RCC 7860 (cell line): ENCODE measurements at places on chromosomes 3 and 15.

DNA sequence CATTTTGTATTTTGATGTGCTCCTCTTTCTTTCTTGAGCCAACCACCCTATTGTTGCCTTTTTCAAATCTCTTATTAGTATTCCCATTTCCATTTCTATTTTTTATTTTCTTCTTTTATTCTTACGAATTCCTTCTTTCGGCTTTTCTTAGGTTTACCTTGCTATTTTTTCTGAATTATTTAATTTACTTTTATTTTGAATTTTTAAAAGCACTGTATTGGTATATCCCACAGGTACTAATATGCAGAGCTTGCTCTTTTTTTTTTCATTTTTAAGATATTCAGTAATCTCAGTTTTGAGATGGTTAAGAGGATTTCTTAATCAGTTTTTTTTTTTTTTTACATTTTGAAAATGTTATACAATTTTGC lies 18.4 kb upstream of the MCF2L2 start:
- DNase-seq: no peak

DNA sequence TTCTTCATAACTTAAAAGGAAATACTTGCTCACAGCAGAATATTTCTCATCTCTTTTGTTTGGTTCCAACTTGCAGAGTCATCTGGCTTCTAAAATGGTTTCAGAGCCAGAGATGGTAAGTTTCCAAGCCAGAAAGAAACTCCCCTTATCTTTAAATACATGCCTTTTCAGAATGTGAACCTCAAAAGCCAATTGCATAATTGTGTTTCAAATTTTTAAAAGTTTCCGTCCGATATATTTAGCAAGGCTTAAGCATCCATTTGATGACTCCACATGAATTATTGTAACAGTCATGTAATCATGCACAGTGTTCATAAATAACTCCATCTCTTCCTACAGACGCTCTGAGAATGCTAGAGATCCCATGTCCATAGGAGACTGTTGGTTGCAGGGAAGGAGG lies 40.6 kb upstream of the C3orf80 start:
- no peak for DNase-seq

- DNase-seq: no peak
Measured at GRCh38 chr15:78762985-78763795, 48.1 kb downstream of the ADAMTS7 start.

GRCh38 chr3:73491287-73491662 lies 133.5 kb downstream of the PDZRN3 start:
- no peak for DNase-seq

DNA sequence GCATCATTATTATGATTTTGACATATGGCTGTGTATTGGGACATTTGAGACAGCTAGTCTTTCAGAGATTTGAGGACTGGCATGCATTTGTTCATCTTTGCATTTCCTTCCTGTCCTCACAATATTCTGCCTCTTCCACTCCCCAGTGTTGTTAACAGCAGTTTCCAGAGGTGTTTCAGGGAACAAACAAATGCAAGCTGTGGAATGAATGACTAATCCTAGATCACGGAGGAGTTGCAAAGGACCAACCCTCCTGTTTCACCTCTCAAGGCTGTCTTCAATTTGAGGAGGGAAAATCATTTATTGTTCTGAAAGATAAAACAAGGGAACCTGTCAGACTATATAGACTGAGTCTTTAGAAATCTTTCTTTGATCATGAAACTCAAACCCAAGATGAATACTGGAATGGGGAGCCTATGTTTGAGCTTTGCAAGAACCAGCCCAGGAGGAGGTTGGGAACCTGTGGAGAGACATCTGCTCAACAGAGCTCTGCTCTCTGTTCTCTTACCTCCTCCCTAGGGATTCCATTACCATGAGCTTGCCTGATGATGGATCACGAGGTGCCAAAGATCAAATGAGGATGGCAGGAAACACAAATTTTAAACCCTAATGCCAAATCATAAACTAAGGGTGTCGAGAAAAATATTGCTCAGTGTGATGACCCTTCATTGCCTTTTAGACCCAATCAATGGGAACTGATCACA lies 68.5 kb downstream of the SLC7A14 start:
- no peak for DNase-seq

GRCh38 chr3:177141899-177142646 lies 55.2 kb downstream of the TBL1XR1 start:
- DNase-seq: no peak

DNA sequence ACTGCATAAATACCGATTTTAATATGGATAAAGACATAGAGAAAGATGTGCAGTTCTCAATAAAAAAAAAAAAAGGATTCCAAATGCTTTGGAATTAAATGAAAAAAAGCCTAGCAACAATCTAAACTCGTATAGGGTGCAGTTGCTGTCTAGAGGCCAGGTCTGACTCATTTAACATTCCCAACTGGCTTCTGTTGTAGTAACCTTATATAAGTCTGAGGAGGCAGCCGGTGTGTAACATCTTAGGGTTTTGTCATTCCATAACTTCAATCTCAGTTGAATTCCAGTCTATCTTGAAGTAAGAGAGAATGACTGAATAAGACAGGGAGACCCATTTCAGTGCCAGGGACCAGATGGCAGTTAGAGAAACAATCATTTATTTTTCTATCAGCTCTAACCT lies 6.5 kb downstream of the PDCD10 start:
- peak; percentile 68 for DNase-seq

- peak; percentile 13 for DNase-seq
Measured at GRCh38 chr3:70138606-70139005, 139.1 kb downstream of the SAMMSON start.

DNA sequence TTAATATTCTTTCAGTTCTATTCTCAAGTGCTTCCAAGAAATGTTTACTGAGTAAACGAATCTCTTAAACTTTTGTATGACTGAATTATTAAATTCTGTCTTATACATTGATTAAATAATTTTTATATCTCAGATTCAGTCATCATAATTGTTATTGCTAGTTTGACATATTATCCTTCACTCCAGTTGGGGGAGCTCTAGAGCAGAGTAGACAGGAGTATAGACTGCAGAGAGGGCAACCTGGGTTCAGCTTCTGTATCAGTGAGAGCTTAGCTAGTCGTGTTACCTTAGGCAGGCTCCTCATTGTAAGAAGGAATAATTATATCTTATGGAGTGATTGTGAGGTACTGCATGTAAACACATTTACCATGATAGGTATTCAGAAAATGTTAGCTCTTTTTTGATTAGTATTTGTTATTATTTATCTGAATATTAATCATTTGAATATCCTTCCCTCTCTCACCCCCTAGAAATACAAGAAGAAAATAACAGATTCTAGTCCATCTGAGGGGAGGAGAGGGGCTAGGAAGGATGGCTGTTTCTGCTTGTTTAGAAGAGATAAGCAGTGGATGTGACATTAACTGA lies 31.0 kb upstream of the ZCWPW2 start:
- DNase-seq: peak; percentile 14

DNA sequence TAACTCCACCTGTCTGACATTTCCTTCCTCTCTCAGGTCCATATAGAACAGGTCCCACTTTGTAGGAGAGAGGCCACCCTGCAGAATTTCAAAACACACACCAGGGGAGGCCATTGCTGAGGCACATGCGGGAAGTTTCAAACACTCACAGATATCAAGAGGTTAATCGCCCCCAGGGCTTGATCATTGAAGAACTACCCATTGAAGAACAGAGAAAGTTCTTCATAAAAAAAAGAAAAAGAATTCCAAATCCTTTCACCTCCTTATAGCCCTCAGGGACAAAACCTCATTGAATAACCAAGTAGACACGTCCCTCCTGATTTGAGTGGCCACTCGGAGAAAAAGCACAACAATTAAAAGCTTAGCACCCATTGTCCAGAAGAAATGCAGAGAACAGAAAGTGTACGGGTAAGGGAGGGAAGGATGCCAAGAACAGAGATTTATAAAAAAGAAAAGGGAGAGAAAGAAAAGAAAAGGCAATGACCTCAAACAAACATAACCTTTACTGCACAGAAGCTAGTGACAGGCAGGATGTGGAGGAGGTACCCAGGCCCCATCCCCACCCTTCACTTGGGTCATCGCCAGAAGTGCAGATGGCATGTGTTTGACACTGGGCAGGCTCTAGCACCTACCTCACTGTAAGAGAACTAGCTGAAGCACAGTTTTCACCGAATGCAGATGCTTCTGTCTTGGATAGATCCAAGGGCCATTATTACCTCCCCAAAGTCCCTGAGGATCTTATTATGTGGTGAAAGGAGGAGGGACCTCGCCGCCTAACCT lies 112.3 kb upstream of the HES1 start:
- no peak for DNase-seq
